SHP77 treated with DMSO at 0.1 percent for 48 hours (cell line): ENCODE measurements at places on chromosomes 2 and 18.

DNA sequence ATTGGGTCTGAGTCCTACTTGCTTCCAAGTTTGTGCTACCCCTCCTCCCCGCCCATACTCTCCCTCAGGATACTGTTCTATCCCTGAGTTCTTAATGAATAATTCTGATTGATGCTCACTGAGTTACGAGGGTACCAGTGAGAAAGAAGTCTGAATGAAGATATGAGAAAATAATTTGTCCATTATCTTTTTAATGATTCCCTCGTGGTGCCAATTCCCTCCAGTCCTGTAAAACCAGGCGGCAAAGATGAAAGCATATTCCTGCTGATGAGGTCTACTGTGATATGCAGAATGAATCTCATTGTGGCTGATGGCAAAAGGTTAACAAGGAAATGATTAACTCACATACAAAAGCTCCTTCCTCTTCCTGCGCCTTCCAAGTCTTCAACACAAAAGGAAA, 650.2 kb upstream of the SLC39A10 start:
- DNase-seq, result no peak

DNA sequence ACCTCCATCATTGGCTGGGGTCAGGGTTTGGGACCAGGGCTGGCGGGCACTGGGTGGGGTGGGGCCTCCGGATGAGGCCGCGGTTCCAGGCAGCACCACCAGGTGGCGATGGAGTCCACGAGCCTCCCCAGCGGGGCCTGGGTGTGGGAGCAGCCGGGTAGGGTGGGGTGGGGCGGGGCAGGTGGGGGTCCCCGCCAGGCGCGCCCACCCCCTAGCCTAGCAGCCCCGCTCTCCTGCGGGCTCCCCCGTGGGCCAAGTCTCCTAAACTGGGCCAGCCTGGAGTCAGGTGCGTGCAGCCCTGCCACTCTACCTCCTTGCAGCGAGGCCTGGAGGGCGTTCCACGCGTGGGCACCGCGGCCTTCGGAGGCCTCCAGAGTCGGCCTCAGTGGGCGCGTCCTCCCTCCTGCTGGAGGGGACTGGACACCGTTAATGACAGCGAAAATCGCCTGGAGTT, 187.5 kb downstream of the TWIST2 start:
- no peak for DNase-seq

DNA sequence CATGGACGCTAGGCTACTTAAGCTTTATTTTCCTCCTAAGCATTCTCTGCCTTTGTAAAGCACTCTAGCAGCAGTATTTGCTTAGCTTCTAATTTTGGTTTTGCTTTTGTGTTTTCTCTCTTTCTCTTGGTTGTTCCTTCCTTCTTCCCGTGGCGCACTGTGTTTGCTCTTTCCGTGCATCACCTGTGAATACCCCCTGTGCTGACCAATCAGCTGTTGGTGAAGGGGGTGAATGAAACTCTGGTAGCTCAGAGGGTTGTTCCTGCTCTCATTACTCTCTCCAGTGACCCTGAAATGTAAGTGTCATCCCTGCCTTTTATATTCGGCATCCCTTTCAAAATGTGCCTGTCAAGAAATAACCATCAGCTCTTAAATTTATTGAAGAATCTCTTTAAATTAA, 45.5 kb upstream of the TNFRSF11A start:
- no peak for DNase-seq

- DNase-seq, result no peak
Measured at GRCh38 chr18:60406721-60407120, 34.1 kb upstream of the MC4R start.

- DNase-seq, result peak; percentile 19
Measured at GRCh38 chr2:218960309-218961165, 1.1 kb downstream of the CDK5R2 start.

DNA sequence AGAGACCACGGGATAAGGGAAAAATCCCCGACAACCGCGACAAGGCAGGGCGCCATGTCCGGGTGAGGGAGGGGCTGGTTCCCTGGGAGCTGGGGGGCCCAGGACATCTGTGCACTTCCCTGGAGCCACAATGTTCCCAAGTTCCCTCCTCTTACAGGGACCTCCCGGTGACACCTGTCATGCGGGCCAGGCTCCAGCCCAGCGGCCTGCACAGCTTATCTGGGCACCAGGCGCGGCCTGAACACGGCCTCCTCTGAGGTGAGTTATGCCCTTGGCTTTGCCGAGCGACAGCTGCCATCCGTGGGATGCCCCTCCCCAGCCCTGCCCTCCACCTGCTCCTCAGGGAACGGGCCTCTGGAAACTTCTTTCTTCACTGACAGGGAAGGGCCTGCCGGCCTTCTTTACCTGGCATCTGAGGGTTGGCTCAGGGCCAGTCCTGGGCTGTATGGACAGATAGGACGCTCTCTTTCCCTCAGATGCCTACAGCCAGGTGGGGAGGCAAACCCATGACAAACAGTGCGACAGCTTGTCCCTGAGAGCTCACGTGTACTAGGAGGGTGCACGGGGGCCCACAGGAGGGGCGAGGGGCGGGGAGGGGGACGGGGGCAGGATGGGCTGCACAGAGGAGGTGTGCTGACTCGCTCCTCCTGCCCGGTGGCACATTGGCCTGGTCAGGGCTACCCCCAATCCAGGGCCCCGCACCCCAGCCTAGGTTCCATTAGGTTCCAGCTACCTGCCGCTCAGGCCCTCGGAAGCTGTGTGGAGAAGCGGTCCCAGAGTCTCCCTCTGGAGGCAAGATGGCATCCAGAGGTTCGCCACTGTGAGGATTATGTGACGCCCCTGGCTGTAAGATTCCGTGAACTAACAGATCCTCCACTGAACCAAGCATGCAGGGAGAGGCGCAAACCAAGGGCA, 34.9 kb upstream of the HPCAL1 start:
- no peak for DNase-seq

DNA sequence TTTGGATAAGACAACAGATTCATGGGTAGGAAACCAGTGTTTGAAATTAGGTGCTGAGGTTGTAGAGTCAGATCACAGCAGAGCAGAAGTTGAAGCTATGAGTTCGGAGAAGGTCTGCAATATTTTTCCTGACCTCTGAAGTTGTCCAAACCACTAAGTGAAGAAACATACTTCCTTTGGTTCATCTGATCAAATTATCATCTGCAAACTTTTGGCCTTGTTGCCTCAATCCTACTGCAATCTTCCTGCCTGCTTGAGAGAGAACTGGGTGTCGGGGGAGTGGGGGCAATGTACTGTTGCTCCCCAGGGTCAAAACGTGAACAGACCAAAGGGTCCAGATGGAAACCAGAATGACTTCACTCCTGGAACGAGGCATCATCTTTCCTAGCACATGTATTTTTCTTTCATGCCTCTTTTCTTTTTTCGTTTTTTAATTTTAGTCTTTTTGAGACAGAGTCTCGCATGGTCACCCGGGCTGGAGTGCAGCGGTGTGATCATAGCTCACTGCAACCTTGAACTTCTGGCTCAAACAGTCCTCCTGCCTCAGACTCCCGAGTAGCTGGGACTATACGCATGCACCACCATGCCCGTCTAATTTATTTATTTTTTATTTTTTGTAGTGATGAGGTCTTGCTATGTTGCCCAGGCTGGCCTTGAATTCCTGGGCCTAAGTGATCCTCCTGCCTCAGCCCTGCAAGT, 42.7 kb downstream of the RAB31 start:
- no peak for DNase-seq

DNA sequence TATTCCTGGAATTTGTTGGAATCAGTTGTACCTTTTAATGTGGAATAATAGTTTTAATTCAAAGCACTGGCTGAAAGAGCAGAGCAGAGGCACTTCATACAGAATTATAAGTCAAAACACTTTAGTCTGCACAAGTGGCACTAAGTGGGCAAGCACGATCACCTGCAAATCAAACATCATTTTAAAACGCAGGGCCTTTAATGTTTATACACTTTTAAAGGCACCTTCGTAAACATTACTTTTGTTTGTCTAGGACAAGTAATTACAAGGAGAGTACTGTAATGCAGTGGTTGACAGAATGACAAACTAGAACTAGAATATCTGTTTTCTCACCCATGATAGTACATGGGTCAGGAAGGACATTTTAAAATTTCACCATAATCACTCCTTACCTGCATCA, 36.4 kb downstream of the LANCL1 start:
- DNase-seq, result no peak

- DNase-seq, result no peak
Measured at GRCh38 chr2:107133412-107133811, 247.4 kb upstream of the ST6GAL2 start.

- no peak for DNase-seq
Measured at GRCh38 chr2:10387033-10387432, 61.1 kb downstream of the ODC1 start.

DNA sequence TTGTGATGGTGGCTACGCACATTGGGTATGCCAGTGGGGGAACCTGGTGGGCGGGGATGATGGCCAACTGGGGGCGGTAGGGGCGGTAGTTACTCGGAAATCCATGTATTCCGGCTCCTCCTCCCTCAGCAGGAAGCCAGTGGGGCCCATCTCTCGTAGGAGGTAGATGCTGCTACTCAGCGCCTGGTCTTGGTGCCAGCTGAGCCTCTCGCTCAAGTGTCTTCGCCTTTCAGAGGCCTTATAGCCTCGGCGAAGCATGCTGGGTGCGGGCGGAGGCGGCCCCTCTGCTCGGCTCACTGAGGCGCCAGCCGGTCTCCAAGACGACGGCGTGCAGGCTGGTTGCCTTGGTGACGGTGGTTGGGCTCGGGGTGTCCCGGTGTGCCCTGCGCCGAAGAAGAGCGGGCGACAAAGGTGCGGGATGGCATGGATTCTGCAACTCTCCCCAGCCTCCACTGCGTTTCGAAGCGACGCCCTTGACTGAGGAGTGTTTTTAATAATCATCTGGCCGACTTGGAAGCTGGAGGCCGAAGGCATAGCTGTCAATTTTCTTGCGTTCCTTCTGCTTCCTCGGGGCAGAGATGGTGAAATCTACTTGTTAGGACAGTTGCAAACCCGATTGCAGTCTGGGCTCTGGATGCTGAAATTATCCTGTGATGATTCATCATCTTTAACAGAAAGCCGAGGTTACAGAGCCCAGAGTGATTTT, at the start of gene ZSWIM2:
TSS of gene ZSWIM2 (minus strand) at position 298 of the 706 bp plus-strand sequence. CDS start at position 258, 40 bp downstream.
- DNase-seq, result peak; percentile 82

DNA sequence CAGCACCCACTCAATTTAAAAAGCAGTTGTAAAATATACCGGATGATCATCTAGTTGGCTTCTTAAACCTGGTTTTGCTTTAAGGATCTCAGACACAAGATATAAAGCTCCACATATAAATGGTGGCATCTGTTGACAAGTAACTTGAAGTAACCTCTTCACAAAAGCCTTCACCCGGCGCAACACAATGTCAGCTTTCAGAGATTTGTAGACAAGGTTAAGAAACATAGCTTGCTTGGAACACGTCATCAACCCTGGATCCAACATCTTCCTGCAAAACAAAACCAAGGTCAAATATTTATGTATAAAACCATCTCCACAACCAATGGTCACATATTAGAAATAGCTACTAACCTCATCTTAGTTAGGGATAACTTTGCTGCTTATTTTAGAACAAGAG, 8.3 kb downstream of the CEBPZ start:
- no peak for DNase-seq

GRCh38 chr18:77079088-77079487, 53.5 kb downstream of the MBP start:
- no peak for DNase-seq

GRCh38 chr2:21249367-21249766, 125.6 kb downstream of the TDRD15 start:
- no peak for DNase-seq

GRCh38 chr2:179243046-179243445, 21.6 kb downstream of the SESTD1 start:
- DNase-seq, result no peak

DNA sequence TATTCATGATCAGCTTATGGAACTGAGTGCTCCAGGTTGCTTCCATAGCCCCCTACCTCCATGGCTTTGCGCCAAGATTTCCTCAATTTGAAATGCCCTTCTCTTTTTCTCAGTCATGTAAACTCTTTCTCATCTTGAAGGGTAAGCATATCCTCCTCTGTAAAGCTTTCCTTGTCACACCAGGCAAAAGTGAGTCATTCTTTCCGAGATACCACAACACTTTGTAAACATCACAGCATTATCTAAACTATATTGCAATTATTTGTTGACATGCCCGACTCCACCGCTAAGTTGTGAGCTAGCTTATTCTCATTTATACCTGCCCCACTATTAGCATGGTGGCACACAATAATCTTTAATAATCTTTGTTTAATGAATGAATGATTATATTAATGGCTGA, 419.5 kb upstream of the CHST9 start:
- no peak for DNase-seq

DNA sequence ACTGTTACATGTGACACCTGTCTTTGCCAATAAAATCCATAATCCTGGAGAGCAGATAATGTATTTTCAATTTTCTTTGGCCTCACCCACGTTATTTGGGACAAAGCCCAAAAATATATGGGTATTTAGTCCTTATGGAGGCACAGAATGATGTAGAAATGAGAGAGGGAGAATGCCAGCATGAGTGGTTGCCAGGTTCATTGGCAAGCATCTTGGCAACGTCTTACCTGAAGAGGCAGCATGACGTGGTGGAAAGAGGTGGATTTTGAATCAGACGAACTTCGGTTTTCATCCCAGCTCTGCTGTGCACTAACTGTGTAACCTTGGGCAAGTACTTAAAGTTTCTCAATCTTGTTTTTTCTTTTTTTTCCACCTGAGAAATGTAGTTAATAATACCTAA, 969.6 kb upstream of the PIK3C3 start:
- DNase-seq, result no peak

- no peak for DNase-seq
Measured at GRCh38 chr2:109392140-109392539, 221.6 kb downstream of the SEPTIN10 start.

GRCh38 chr18:13362607-13363006, 144.0 kb downstream of the LDLRAD4 start:
- DNase-seq, result no peak

DNA sequence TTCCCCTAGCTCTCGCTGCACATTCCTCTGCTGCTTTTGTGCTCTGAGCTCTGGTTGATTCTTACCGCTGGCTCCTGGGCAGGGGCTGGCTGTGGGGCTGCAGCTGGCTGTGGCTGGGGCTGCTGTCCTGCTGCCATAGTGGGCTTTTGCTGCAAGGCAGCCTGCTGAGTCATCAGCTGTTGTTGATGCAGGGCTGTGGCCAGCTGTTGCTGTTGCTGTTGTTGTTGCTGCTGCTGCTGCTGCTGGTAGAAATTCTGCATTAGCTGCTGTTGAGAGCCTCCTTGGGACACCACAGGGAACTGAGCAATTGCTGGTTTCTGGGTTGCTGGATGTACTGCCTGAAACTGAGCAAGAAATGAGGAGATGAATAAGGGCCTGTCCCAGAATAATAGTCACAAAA, 77.2 kb upstream of the NFU1 start:
- no peak for DNase-seq
